ACHN (cell line): ENCODE measurements at places on chromosomes 5 and 9.
A peak's percentile ranks its signal among the peaks of the same experiment; 100 is the strongest.

DNA sequence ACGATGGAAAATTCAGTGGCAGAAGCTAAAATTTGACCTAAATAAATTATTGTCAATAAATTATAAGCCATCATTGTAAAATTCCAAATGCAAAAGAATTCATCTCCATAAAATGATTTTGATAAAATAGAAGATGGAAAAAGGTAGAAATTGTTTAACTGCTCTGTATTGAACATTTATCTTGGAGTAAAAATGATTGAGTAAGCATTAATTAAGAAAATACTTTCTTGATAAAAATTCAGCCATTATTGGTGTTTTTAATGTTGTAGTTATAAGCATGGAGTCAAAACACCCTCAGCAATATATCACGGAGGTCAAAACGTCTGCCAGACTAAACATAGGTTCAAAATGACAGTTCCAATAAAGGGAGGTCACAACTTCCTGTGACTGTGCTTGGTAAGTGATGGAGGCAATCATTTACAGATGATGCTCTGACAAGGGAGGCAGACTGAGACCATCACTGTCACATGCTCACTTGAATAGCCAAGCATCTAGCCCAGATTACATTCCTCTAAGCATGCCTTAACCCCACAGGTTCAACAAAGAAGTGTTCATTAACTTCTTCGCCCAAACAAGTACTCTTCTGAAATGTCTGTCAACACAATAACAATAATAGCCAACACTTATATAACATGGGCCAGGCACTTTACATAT lies 69.5 kb downstream of the SH3TC2 start:
- peak; percentile 88 for DNase-seq

- DNase-seq, result no peak
Measured at GRCh38 chr9:36174731-36175130, 5.5 kb downstream of the CCIN start.

DNA sequence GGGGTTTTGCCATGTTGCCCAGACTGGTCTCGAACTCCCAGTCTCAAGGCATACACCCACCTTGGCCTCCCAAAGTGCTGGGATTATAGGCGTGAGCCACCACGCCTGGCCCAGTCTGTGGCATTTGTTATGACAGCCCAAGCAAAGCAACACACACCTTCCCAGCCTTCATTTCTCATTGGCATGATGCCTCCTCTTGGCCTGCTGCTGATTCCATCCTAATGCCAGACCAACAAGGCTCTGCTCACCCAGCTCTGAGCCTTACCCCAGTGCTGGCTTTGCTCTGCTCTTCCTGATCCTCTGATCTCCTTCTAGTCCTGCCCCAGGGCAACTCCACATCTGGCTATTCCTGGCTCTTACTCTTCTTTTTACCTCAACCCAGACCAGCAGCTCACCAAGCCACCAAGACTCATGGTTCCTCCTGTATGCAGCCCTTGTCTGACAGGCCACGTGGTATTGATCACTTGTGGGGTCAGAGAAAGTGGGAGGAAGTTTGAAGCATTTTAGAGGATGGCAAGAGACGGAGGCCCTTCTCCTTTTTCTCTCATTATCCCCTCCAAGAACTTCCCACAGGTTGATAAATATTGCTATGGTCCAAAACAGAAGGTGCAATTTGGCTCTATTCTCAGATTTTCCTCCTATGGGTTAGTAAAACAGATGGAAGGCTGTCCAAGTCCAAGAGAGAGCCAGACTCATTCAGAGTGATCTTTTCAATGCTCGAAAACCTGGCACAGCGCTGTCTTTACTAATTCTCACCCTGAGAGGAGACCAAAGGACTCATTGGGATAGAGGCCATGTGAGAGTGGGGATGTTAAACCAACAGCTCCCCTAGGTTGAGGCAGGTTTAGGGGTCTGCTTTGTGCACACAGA lies 958 bp downstream of the CD180 start:
- no peak for DNase-seq

GRCh38 chr5:129904102-129904666 lies at the start of gene CHSY3:
TSS of gene CHSY3 (plus strand) at chr5:129904465.
- DNase-seq, result peak; percentile 79

GRCh38 chr5:81842795-81843398 lies 92.0 kb upstream of the SSBP2 start:
- no peak for DNase-seq

GRCh38 chr5:85663708-85664031 lies 954.1 kb upstream of the COX7C start:
- DNase-seq, result no peak

GRCh38 chr9:19496321-19497050 lies 87.7 kb downstream of the ACER2 start:
- no peak for DNase-seq

- DNase-seq, result no peak
Measured at GRCh38 chr9:13446938-13447842, 167.7 kb upstream of the MPDZ start.

DNA sequence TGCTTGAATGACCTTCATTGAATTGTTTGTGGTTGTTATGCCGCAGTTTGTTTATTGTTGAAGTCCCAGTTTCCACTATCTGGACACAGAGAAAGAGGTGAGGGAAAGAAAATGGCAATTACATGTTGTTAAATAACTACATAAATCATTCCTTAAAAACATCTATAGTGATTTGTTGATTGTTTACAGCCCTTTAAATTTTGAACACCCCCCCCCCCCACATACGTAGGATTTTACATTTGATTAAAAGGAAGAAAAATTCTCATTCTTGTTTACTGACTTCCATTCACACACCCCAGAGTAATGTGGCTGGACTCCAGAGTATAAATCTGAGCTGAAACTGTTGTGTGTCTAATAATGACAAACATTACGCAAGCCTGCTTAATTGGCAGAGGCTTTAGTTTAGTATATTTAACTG lies 87.1 kb upstream of the FAM174A start:
- no peak for DNase-seq

- no peak for DNase-seq
Measured at GRCh38 chr9:86749894-86750255, 197.4 kb downstream of the GAS1 start.

DNA sequence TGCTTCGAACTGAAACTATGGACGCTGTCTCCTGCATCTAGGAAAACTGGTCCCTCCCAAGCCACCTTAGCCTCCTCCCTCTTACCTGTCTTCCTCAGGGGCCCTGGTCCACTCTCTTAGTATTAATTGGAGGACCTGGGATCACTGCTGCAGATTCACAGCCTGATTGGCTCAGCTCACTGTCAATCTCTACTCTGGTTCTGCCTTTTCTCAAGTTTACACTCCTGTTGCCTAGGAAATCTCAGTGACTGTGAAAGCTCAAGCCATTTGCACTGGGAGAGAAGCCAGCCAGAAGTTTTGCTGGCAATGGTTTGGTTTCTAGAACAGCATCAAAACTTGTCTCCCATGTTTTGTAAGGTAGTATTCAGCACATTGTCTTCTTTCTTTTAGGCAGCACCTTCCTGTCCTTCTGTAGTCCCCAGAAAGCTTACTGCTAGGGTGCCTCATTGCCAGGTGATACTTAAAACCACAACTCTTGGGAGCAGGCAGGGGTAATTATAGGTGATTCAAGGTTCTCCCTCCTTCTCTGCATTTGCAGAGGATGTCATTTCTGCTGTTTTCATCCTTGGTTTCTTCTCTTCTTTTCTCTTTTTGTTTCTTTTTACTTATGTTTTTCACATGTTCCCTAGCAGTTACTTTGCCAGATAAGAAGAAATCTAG lies at the start of gene CAPSL:
CAPSL (minus strand) TSS at position 55 of the 660 bp plus-strand sequence. CDS start 17,502 bp downstream, outside the sequence.
- DNase-seq, result peak; percentile 11

GRCh38 chr5:177312649-177313181 lies 1.0 kb upstream of the MXD3 start:
- peak; percentile 49 for DNase-seq

DNA sequence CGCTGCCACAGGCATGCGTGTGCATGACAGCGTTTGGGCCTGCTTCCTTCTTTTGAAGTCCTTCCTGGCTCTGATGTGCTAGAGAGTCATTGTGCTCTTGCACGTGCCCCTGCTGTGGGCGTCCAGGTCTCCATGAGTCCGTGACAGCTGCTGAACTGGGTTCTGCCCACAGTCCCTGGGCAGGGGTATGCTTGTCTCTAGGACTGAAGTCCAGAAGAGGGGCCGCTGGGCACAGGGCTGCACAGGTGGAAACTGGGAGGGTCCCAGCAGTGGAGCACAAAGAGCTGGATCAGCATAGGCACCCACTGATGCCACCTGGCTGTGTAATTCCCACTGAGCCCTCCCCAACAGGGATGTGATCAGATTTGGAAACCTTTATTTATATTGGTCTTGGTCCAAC lies 169.4 kb downstream of the IRX2 start:
- no peak for DNase-seq

DNA sequence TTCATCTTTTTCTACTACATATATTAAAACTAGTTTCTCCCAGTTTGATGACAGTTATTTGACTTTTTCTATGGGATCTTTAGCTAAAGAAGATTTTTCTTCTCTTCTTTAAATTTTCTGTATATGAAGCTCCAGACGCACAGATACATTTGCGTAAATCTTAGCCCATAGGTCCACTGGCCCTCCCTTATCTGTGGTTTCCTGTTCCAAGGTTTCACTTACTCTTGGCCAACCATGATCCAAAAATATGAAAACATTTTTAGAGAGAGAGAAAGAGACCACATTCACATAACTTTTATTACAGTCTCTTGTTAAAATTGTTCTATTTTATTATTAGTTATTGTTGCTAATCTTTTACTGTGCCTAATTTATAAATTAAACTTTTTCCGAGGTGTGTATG lies 270.2 kb upstream of the DAPK1 start:
- DNase-seq, result no peak

DNA sequence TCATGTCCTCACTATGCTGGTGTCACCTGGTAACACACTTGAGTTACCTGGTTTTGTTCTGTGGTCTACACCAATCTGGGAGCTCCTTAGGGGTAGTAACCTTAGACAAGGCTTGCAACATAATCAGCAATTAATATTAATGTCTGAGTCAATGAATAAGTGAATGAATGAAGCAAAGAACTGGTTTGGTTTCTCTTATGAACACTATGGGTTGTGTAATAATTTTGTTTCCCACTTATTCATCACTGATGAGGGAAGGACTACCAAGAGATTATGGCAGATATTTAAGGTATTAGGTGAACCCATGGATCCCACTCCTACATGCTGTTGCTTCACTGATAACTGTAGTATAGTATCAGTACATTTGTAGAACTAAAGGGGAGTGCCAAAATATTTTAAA lies 116.0 kb downstream of the SLC12A2 start:
- DNase-seq, result no peak

DNA sequence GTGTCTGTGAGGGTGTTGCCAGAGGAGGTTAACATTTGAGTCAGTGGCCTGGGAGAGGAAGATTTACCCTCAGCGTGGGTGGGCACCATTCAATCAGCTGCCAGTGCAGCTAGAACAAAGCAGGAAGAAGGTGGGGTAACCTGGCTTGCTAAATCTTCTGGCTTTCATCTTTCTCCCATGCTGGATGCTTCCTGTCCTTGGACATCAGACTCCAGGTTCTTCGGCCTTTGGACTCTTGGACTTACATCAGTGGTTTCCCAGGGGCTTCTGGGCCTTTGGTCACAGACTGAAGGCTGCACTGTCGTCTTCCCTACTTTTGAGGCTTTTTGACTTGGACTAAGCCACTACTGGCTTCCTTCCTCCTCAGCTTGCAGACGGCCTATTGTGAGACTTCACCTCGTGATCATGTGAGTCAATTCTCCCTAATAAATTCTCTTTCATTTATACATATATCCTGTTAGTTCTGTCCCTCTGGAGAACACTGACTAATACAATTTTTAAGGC lies 38.1 kb downstream of the PBX3 start:
- DNase-seq, result no peak

- peak; percentile 4 for DNase-seq
Measured at GRCh38 chr9:97412626-97413385, 910 bp downstream of the TDRD7 start.

GRCh38 chr9:13809401-13809800 lies 504.5 kb downstream of the NFIB start:
- no peak for DNase-seq

DNA sequence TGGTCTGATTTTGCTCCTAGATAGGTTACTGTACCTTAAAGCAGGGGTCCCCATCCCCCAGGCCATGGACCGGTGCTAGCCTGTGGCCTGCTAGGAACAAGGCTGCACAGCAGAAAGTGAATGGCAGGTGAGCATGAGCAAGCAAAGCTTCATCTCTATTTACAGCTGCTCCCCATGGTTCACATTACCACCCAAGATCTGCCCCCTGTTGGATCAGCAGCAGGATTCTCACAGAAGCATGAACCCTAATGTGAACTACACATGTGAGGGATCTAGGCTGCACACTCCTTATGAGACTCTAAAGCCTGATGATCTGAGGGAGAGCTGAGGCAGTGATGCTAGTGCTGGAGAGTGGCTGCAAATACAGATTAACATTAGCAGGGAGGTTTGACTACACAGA lies 78.1 kb downstream of the DRD1 start:
- DNase-seq, result no peak

GRCh38 chr9:137095664-137096517 lies 9.1 kb downstream of the MAN1B1 start:
- no peak for DNase-seq

- no peak for DNase-seq
Measured at GRCh38 chr9:38031594-38031993, 37.4 kb downstream of the SHB start.
